ENCODE measurements at places on chromosomes 5 and 9.

GRCh38 chr5:142012792-142013388, at the start of gene GNPDA1:
Gene GNPDA1 (minus strand): TSS chr5:142013027. CDS start chr5:142012035, 992 bp downstream.
- DNase-seq = no peak

- no peak for DNase-seq
Measured at GRCh38 chr5:150052956-150053712, 33.2 kb downstream of the CSF1R start.

DNA sequence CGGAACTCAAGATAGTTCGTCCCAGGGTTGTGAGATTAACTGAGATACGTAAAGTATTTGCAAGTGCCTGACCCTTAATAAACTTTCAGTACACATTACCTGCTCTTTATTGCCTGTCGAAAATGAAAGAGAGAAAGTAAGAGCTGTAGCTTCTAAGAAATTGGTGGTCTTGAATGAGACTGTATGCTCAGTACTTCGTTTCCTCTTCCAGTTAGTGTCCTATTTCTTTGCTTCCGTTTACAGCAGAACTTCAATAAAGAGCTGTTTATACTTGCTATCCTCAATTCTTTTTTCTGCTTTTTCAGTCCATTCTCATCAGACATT, 534 bp downstream of the SRFBP1 start:
- DNase-seq = no peak

DNA sequence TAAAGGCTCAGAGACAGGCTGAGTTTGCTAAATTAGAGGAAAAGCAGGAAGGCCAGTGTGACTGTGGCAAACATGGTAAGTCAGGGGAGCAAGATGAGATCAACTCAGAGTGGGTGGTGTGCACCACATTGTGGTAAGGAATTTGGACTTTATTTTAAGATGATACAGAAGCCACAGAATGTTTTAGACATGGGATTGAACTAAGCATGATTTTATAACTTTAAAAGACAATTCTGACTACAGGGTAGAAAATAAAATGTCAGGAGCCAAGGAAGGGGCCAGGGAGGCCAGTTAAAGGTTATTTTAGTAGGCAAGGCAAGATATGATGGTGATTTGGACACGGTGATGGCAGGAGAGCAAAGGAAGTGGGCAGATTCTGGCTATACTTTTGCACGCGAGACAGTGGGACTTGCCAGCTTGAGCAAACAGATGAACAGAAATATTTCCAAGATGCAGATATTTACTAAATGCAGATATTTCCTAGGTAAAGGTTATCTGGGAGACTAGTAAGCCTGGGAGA, 53.9 kb downstream of the TSSK1B start:
- no peak for DNase-seq

DNA sequence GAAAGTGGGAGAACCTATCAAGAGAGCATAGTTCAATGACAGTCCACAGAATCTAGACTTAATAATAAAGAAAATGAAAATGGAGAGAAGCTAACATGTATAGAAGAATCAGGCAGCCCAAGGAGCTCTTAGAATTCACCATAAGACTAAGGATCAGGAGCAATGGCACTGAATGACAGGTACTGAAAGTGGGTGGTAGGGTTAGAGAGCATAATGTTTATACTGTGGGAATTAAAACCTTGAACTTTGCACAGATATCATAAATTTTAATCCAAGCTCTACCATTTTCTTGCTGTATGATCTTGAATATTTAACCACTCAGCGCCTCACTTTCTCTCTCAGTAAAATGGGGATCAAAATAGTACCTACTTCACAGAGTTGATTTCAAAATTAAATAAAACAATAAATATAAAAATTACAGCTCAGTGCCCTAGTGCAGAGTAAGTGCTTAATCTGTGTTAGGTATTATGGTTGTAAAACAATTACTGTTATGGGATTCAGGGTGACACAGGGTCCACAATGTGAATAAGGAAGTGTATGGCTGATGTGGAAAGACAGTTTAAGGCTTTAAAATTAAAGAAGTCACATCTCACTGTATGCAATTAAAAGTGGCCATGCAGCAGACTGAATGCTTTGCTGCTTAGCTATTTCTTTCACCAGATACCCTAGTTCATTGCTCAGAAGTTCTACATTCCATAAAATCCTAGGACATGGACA, 319.8 kb downstream of the HINT1 start:
- DNase-seq = no peak

GRCh38 chr5:172747471-172747870, 23.5 kb downstream of the DUSP1 start:
- no peak for DNase-seq

GRCh38 chr5:173950829-173951228, 38.1 kb upstream of the C5orf47 start:
- DNase-seq = no peak

GRCh38 chr9:14687042-14687719, 6.1 kb downstream of the ZDHHC21 start:
- no peak for DNase-seq

DNA sequence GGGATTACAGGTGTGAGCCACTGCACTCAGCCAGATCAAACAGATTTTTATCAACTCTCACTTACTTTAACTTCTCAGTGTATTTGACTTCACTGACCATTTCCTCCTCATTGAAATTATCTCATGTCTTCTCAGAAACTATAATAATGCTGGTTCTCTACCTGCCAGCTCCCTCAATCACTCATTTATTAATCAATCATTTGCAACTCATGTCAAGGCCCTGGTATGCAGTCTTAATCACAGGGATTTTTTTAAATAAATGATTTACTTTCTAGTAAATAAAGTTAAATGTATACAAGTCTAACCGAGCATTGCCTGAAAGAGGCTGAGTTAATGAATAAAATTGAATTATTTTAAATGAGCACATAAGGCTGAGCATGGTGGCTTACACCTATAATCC, 63.3 kb downstream of the PLPP1 start:
- no peak for DNase-seq

DNA sequence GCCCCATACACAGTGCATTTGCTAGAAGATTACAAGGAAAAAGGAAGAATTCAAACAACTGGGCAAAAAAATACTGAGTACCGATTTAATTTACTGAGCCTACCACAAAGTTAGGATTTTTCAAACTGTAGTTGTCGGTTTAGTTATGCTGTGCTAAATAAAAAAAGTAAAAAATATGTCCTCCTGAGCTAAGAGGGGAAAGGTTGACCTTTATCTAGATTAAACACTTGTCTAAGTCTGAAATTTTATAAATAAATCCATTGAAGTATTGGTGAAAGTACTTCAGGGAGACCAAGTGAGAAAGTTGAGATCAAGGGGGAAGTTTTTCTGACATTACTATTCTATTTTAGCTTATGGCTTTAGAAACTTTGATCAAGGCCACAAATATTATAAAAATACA, 19.1 kb upstream of the DAB2 start:
- no peak for DNase-seq

- DNase-seq = no peak
Measured at GRCh38 chr5:160371294-160371693, 868 bp upstream of the C1QTNF2 start.

DNA sequence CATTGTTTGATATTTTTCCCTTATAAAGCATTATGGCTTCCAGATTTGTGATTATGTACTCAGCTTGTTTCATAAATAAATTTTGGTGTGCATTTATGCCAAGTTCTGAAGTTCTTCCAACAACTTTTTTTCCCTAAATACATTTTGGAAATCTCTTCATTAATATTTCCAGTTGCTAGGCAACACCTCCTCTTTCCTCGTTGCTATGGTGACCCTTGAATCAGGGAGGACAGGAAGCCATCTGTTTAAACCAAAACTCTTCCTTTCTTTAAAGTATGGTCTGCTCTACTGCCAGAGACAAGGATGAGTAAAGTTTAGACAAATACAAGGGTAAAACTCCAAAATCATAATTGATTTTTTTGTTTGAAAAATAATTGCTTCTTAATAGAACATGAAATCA, 779.3 kb downstream of the CDH9 start:
- no peak for DNase-seq

GRCh38 chr9:1707291-1707690, 307.9 kb upstream of the SMARCA2 start:
- DNase-seq = no peak

DNA sequence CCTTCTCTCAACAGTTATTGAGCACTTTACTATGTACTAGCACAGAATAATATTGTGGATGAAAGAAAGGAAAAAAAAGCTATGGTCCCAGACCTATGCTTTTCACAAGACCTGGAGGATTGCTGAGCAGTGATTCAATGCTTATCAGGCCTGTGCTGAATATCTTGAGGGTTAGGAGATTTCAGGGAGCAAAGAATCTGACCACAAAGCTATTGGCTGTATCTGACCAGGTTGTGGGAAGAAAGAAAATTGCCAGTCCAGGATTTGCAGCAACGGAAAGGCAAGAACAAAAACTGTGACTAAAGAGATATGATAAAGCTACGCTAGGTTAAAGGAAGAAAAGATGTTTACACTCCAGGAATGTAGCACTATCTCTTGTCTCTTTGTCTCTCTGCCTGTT, 14.9 kb upstream of the MACIR start:
- DNase-seq = no peak

DNA sequence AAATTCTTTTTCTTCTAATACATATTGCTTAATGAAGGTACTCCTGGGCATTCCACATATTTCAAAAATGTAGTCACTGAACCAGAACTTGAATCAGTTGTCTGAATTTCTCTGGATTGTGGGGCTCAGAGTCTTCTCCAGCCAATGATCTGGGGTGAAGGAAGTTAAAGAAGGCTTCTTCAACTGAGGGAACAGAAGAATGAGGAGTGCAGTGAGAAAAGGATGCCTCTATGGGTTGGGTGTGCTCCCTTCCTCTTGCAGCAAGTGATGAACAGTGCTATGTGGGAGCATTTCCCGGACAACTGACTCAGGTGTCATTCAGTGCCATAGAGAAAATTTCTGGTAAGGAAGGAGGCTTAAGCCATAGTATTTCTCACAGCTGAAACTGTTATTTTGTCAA, 7.9 kb downstream of the LNPEP start:
- no peak for DNase-seq

DNA sequence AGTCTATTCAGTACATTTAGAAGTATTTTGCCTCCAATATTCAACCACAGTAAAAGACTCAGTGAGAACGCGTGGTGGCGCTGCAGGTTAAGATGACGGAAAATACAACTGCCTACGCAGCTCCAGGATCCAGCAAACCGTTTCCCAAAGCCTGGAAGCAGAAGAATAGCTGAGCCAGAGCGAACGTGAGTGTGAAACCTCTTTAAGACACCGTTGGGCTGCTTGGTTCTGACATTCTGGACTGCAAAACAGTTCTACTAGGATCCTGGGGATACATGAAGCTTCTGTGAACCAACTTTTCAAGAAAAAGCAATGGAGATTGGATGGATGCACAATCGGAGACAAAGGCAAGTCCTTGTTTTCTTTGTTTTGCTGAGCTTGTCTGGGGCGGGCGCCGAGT, at the start of gene PCDHB16:
TSS of gene PCDHB16 (plus strand) at position 140 of the 400 bp plus-strand sequence. CDS start at position 313, 173 bp downstream.
- DNase-seq = peak; percentile 4

- no peak for DNase-seq
Measured at GRCh38 chr5:112156211-112156610, 262.9 kb downstream of the EPB41L4A start.

DNA sequence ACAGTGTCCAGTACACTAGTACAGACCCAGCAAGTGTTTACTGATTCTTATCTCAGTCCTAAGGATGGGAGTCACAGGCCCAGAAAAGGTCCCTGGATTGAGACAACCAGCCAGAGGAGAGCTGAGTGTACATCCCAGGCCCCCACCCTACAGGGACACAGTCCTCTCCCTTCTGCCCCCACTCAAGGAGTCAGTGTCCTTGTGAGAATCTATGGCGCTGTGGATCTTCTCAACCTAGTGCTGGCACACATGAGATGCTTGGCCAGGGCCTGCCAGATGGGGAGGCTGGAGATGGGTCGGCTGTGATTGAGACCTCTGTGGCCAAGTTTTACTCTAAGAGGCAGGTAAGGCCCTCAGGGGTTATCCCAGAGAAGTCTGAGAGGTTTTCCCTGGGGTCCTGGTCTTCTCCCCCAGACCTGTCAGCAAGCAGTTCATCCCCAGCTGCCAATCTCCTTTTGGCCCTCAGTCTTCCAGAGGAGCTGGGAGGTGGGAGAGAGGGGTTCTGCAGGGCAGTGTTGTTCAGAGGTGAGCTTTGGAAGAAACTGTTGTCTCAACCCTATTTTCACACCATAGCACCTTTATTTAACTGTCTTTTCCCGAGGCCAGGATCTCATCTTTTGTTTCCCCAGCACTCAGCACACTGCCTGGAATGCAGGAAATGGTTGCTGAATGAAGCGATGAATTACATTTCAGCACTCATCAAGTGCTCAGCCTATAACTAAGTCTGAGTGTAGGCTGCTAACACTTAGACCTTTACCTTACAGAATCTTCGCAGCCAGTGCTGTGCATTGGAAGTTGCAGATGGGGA, 3.2 kb upstream of the NSD1 start:
- no peak for DNase-seq

- no peak for DNase-seq
Measured at GRCh38 chr9:68538200-68538599, 2.5 kb downstream of the TMEM252 start.

GRCh38 chr5:124021776-124022175, 509.8 kb downstream of the CSNK1G3 start:
- no peak for DNase-seq

- no peak for DNase-seq
Measured at GRCh38 chr5:28275931-28276330, 1237.5 kb upstream of the CDH9 start.

DNA sequence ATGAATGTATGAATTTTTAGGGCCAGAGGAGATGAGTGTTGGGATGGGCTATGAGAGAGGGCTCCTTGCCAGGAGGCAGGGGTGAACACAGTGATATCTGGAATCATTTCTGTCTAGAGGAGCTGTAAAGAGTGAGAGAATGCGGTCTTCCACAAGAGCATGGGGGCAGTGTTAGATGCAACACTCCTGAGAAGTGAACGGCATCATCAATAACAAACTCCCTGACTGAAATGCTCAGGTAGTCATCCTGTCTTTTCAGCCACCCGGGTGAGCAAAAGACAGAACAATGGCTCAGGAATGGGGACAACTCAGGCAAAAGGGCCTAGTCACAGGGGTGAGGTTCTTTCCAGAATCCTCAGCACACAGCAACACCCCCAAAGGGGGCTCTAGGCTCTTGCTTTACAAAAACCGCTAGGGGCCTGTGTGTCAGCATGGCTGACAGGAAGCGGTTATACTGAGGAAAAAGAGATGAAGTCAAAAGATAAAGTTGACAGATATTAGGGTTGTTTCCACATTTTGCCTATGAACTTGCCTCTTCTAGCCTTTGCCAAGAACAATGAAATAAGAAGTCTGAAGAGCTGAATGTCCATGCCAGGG, 104.6 kb upstream of the LRRTM2 start:
- no peak for DNase-seq

GRCh38 chr9:94909250-94909894, 182.9 kb downstream of the AOPEP start:
- DNase-seq = no peak
